ENCODE measurements at places on chromosomes 7 and 10. TPM values are rescaled to one million over a fixed set of nuclear protein-coding genes. Genes with fewer than 3 reads are reported as not detected.

The NUTM2E gene
- total RNA-seq, result 0.36 TPM

The CPED1 gene
- 3.8 TPM for total RNA-seq

The LIPA gene
- 15.6 TPM for total RNA-seq

The TEX36 gene
- total RNA-seq, result not detected

The OR2A1 gene
- not detected for total RNA-seq

The TAF6 gene
- 39.8 TPM for total RNA-seq

The TBC1D12 gene
- total RNA-seq, result 17.8 TPM

The SAMD9L gene
- total RNA-seq, result 2.5 TPM

The AGK gene
- 12.1 TPM for total RNA-seq

The AQP1 gene
- 138 TPM for total RNA-seq

The CFAP46 gene
- total RNA-seq, result 0.54 TPM

The PRPS1L1 gene
- not detected for total RNA-seq

The STEAP4 gene
- total RNA-seq, result 8.6 TPM

The KIAA1217 gene
- 60.5 TPM for total RNA-seq

The MRPS24 gene
- total RNA-seq, result 135 TPM
